Mesenteric fat pad (tissue), 1 donor: ENCODE measurements at places on chromosomes 4 and X. TPM values are rescaled to one million over a fixed set of nuclear protein-coding genes. Genes with fewer than 3 reads are reported as not detected.

Gene TMEM175
- 27.7 TPM for total RNA-seq

- no peak for DNase-seq
Measured at GRCh38 chrX:132226169-132226568, 6.9 kb upstream of the RAP2C start.

Gene PPAT
- total RNA-seq: 4.8 TPM

Gene MAP7D2
- total RNA-seq: 0.29 TPM

Gene CRMP1
- 0.16 TPM for total RNA-seq

Gene BEX2
- total RNA-seq: not detected

DNA sequence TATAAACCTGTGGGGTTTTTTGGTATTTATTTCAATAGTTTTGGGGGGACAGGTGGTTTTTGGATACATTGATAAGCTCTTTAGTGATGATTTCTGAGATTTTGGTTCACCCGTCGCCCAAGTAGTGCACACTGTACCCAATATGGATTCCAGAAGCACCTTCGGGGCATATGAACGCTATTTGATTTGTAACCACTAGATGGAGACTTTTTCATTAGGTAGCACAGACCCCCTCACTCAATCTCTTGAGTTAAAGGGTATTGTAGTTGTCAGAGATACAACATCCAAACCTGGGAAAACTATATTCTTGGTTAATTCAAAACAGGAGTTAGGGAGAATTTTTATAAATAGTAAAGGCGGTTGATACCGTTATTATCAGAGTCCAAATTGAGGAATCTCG lies 79.8 kb downstream of the SPANXN3 start:
- DNase-seq: no peak

- no peak for DNase-seq
Measured at GRCh38 chrX:141669689-141670088, 28.9 kb downstream of the SPANXD start.
